ENCODE measurements at places on chromosomes 4 and X. TPM values are rescaled to one million over a fixed set of nuclear protein-coding genes. Genes with fewer than 3 reads are reported as not detected.

- DNase-seq: peak; percentile 25
Observed at GRCh38 chrX:68833448-68833805, 4.6 kb downstream of the EFNB1 start.

DNA sequence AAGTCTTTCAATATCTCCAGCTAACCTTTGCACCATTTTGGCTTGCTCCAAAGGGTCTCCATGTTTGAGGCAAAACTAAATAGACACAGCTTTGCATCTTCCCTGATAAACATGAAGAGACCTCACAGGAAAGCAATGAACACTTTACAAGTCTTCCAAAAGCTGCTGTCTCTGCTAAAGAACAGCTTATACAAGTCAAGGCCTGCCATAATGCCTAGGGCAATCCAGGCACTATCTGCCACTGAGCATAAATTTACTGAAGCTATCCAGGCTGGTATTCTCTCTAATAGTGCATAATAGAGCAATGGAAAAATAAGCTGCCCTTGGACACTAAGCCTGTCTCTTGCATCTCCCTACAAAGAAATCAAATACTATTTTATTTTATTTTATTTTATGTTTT is 60.1 kb upstream of the S100G start:
- DNase-seq: no peak

DNA sequence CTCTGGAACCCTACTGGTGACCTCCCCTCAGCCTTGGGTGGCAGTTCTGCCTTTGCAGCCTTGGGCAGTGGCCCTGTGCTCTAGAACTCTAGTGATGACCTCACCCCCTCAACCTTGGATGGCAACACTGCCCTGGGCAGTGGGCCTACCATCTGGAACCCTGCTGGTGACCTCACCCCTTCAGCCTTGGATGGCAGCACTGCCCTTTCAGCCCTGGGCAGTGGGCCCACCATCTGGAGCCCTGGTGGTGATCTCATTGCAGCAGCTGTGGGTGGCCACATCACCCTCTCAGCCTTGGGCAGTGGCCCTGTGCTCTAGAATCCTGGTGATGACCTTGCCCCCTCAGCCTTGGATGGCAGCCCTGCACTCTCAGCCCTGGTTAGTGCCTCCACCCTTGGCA is 129.3 kb downstream of the RBMX2 start:
- no peak for DNase-seq

The BEND2 gene
- not detected for total RNA-seq

GRCh38 chr4:139301821-139302611 is at the start of gene NDUFC1:
Gene NDUFC1, minus strand, starts transcription at chr4:139302477. Its CDS starts 6,679 bp downstream, at chr4:139295798.
- peak; percentile 66 for DNase-seq

DNA sequence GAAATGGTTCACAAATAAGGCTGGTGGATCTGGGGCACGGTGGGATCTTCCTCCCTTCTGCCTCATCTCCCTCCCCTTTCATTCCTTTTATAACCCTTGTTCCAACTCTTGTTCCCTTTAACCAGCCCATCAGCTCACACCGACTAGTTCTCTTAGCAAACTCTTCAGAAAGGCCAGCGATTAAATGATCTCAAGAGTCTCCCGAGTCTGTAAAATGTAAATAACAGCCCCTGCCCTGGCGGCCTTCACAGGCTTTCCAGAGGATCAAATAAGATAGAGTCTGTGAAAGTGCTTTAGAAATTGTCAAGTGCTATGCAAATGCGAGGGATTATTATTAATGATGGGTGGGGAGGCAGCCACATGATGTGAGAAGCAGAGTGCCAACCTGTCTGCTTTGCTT is 27.1 kb downstream of the TSC22D3 start:
- no peak for DNase-seq

- DNase-seq: no peak
Observed at GRCh38 chrX:131826572-131826971, 196.5 kb upstream of the STK26 start.

The CD38 gene
- total RNA-seq: 3.4 TPM

The GUCY1A1 gene
- total RNA-seq: 16.1 TPM

The FHIP1A gene
- total RNA-seq: 15.3 TPM

DNA sequence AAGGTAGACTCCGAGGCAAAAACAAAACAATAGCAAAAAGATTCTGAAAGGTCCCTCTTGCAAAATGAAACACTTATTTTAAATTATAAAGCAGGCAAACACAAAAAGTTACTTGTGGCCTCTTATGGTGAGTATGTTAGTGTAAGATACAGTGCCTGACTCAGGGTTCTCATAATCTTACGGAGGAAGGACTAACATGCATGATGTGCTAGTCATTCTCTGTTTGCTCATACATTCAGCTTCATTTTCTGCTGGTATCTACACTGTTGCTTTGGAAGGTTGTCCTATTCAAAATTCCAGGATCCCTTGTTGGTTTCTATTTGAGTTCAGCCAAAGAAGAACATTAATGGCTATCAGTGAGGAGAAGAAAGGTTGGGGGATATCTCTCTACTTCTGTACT is 249.1 kb upstream of the FAM47A start:
- DNase-seq: no peak

- no peak for DNase-seq
Observed at GRCh38 chr4:120281581-120281980, 214.9 kb upstream of the MAD2L1 start.

DNA sequence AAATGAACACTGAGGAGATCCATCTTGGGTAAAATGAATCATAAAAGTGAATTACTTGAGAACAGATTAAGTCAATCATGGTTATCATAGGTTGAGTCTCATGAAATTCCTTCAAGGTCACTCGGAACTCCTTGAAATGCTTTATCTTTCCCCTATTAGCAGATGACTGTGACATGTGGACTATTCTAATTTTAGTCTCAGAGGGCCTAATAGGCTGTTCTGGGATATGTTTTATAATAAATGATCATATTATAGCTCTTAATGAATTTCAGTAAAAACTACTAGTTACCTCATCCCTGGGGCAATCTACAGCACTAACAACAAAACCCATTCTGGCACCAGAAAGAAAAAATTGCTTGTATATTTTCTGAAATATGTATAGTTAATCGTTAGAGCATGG is 44.7 kb downstream of the SPATA4 start:
- no peak for DNase-seq

DNA sequence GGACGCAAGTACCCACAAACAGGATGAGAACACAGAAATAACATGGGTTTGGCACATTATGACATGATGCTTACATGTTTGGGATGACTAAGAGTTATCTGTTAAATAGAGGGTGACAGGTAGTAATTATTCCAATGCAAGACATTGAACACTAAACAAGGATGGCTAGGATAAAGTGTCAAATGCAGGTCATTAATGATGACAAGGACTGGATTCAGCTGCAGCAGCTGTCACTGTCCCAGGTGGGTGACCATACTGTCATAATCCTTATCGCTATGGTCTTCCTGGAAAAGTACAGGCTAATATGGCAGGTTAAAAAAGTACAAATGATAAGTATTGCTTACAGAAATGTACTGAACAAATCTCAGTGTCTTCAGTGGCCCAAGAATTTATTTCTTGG is 123.9 kb downstream of the ANTXR2 start:
- DNase-seq: no peak

DNA sequence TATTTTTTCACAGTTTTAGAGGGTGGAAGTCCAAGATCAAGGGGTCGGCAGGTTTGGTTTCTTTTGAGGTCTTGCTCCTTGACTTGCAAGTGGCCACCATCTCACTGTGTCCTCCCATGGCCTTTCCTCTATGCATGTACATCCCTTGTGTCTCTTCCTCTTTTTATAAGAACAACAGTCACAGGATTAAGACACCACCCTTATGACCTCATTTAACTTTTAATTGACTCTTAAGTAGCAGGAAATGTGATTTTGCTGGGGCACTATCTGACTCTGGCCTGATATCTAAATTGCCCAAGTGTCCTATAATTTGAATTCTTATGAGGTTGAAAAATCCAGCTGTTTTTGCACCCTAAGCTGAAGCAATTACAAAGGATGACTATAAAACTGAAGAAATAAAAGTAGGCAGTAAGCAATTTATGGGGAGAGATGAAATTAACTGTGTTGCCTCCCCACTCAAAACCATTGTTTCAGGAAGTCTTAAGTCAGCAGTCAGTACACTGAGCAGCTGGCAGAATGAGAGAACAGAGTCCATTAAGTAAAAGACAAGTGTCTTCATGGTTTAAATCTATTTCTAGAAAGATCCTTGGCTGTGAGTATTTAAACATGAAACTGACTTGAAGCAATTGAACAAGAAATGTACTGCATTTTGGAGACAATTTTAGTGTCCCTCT is 601.3 kb downstream of the SPRY1 start:
- no peak for DNase-seq

- no peak for DNase-seq
Observed at GRCh38 chrX:116272322-116272721, 101.8 kb downstream of the AGTR2 start.

DNA sequence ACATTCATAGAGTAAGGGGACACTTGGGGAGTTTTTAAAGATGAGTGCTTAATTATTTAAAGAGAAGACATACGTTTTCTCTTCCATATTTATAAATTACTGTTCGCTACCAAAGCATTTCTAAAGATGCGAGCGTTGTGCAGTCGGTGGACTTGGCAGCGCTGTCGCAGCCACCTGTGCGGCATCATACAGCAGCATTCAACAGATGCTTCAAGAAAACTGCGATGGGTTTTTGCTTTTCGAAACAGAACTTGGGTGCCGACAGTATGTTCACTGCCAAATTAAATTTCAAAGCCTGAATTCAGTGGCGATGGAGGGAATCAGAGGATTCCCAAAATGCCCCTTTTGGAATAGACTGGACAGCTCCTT is 1.6 kb upstream of the HTR2C start:
- DNase-seq: no peak

DNA sequence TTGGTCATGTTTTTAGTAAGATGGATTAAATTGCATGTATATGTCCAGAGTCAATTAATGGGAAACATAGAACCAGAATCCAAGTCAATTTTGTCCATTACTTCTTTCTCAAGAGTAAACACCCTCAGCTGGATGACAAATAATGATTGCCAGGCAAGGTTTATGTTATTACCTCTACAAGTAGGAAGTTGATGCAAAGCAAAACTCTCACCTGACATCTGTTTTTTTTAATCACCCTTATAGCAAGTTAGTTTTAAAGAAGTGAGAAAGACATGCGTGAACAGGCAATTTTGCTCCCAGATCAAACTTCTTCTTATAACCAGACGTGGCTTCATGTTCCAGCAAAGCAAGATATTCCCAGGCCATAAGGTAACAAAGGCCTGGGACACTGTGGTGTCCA is 348.5 kb upstream of the FTHL17 start:
- no peak for DNase-seq

GRCh38 chrX:150182161-150182560 is 181.0 kb upstream of the MAMLD1 start:
- DNase-seq: no peak

The LONRF3 gene
- total RNA-seq: 5.9 TPM

The EDA2R gene
- total RNA-seq: 2.9 TPM

The CLNK gene
- not detected for total RNA-seq

DNA sequence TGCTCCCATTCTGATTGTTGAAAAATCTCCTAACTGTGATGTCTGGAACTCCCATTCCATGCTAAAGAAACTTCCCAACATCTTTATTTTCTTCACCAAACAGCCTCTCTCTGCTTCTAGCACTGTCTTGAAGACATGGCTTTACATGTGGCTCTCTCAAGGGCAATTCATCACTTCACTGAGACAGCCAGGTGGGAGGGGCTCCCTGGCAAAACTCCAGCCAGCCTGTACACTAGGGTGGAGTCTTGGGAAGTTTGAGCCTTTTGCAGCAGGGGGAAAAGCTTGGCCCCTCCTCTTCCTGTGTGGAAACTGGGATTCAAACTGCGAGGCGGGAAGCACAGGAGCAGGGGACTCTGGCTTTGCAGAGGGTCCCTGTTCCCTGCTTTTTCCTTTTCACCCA is 130.5 kb upstream of the TTC29 start:
- no peak for DNase-seq

The MEPE gene
- not detected for total RNA-seq

- no peak for DNase-seq
Observed at GRCh38 chrX:479273-479981, 92.7 kb upstream of the PPP2R3B start.

DNA sequence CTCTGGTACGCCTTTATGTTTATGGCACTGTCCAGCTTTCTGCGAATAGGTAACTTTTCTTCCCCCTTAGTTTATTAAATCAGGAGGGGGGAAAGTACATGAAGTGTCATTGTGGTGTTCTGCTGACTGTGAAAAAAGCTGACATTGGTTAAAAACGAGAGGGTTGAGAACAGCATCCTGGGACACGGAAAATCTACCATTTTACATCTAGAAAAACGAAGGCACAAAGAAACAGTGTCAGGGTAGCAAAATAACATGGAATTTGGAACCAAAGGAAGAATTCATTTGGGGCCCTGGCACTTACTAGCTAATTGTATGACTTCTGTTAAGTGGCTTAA is 1.2 kb upstream of the AMOT start:
- DNase-seq: no peak

DNA sequence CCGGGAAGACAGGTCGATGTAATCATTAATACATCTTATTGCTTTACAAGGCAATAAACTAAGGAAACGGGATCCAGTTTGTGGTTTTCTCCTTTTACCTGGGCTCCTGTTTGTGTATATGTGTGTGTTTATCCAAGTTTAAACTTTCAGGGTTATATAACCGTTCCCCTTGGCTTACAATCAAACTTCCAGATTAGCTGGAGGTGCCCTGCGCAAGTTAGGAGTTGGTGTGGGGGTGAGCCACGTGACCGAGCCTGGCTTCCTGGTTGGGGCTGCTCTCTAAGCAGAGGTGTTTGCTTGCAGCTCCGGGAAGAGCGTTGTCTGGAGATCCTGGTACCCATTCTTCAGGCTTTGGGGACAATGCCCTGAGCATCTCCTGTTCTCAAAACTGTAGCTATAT is 129.2 kb downstream of the FHDC1 start:
- no peak for DNase-seq

The DTHD1 gene
- total RNA-seq: 0.62 TPM

The DLG3 gene
- total RNA-seq: 14.8 TPM

GRCh38 chr4:127829014-127829413 is 46.9 kb downstream of the HSPA4L start:
- no peak for DNase-seq

DNA sequence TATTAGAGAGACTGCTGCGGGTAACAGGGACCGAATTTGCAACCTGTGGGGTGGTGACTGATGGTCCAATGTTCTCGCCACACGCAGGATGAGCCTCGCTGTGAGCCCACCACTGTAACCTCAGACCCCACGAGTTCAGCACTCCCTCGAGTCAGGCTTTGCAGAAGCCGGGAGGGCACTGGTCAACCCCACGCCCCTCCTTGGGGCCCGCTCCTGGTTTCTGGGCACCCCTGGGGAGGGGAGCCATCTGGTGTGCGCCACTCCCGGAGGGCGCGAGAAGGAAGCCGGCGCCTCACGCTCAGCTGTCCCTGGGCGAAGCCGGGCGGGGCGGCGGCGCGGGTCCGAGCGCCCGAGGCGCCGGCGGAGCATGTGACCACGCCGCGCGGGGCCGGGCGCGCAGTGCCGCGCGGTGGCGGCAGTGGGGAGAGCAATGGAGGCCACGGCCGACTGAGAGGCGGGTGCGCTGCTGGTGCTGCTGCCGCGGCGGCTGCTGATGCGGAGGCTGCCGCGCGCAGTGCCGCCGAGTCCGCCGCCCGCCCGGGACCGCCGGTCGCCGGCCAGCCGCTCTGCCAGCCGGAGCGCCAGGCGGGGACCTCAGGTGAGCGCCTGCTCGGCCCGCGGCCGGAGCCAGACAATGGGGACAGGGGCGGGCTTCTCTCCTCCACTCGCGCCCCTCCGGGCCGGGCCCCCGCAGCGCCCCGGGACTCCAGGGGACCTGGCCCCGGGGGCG is 100.1 kb downstream of the CEP135 start:
- peak; percentile 60 for DNase-seq

Data from sciatic nerve (tissue), 2 donors.